ENCODE measurements at places on chromosomes 7 and 10.

DNA sequence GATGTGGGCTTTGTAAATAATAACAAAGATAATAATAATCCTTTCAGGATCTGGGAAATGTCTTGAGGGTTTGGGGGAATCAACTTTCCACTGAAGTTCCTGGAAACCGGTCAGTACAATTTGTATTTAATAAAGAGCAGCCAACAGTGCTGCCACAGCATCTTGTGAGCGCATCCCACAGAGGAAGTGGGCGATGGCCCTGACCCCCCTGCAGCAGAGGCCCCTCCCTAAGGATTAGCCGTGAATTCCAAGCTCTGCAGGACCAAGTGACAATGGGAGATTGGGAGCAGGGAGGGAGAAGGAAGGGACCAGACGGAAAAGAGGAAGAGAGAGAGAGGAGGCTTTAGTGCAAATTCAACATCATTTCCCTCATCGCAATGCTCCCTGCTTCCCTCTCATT, 349.2 kb downstream of the RNLS start:
- no peak for DNase-seq

DNA sequence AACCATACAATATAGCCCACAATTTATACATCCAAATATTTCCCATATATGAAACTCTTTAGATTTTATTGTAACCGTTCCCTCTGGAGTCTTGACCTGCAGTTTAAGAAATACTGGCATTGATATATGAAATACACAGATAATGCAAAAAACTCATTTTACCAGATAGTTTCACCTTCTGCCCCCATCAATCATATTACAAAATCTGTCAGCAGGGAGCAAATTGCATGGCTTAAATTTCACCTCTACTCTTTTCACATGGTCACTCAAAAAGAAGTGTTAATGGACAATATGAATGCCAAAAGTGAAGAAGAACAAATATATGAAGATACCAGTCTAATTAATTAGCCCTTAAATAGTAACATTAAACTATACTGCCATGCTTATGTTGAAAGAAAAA, 57.0 kb upstream of the TMEM106B start:
- DNase-seq, result no peak

- DNase-seq, result no peak
Observed at GRCh38 chr10:20004087-20004523, 187.9 kb downstream of the PLXDC2 start.

- no peak for DNase-seq
Observed at GRCh38 chr7:143426479-143427142, 16.6 kb upstream of the TAS2R60 start.

GRCh38 chr7:15782656-15783055, 96.2 kb upstream of the MEOX2 start:
- DNase-seq, result no peak

DNA sequence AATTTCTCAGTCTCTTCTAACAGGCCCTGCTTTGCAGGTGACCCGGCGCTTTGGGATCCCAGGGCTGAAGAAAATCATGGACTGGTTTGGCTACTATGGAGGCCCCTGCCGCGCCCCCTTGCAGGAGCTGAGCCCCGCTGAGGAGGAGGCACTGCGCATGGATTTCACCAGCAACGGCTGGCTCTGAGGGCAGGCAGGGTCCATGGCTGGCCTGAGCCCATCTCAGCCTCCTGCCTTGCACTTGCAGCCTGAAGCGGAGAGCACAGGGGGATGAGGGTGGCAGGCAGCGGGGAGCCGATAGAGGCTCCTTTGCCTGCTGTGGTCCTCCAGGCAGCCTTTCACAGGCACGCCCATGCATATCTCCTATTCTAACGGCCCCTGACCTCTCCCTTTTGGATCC, 21.8 kb downstream of the MORN4 start:
- no peak for DNase-seq

- DNase-seq, result peak; percentile 83
Observed at GRCh38 chr7:231858-232246, 39.5 kb downstream of the FAM20C start.

DNA sequence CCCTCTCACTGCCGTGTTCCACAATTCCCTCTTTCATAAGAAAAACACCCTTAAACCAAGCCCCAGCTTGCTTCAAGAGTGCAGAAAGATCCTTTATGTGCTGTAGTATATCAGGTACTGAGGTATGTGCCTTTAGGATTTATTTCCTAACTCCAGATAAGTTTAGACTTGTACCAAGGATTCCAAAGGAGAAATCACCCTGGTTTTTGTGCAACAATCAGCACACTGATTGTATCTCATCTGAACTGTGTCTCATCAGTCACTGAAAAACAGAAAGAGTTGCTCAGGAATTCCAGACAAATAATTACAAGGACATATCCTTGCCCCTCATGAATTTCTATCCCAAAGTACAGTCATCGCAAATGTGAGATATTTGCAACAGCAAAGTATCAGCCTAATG, 77.2 kb upstream of the PTPRZ1 start:
- DNase-seq, result no peak

DNA sequence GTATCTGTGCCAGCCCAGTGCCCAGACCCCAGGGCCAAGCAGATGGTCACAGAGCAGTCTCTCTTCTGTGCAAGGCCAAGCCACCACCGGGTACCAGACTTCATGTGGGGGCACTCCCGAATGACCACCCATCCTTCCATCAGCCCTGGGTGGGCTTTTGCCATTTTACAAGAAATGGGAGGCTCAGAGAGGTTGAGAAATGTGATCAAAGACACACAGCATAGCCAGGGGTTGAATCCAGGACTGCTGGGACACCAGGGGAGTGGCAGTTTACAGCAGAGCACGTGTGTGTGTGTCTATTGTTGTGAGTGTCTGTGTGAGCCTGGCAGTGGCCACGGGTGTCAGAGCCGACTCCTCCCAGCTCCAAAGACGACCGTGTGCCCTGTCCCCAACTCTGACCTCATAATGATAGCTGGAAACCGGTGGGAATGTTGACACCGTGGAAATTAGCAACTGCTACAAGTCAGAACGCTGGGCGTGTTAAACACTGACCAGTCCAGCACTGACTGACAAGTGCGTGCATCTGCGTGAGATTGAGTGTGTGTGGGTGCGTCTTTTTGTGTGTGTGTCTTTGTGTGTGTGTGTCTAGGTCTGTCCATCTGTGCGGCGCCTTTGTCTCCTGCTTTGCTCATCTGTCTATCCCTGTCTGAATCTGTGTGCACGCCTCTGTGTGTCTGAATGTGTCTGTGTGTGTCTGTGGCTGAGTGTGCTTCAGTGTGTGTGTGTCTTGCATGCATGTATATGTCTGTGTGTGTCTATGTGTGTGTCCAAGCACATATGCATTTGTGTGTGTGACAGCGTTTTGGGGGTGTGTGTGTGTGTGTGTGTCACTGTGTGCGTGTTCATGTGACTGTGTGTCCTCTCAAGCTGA, 17.2 kb upstream of the SLC29A4 start:
- no peak for DNase-seq

GRCh38 chr7:95066737-95067530, 159.5 kb downstream of the PPP1R9A start:
- DNase-seq, result no peak

DNA sequence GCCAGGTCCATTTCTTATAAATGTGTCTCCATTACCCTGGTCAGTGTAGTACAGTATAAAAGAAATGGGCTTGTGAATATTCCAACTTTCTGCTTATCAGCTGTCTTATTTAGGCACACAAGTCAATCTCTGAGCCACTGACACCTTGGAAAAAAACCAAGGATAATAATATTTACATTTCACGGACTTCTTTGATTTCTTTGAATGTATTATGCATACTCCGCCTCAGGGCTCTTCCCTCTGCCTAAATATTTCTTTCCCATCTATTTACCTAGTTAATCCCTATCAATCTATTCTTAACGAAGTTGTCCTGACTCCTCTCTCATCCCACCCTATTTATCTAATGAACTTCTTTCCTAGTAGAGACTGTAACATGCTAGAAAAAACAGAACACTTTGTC, 253.8 kb downstream of the CRPPA start:
- no peak for DNase-seq

GRCh38 chr7:125971656-125972055, 1042.0 kb upstream of the POT1 start:
- DNase-seq, result no peak

GRCh38 chr10:102588875-102589274, 55.4 kb upstream of the TRIM8 start:
- no peak for DNase-seq

DNA sequence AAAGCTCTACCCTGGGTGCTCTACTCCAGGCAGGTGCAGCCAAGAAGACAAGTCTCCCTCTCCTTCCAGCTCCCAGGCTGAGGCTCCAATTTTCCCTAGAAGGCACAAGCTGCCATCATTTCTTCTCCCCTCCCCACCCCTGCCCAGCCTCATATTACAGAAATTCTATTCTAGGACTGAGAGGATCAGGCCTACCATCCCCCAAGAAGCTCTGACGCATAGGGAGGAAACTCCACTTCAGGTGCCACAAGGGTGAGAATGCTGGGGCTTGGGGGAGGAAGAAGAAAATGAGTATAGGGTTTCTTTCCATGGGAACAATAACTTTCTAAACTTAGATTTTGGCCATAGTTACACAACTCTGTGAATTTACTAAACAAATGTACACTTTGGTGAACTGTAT, 35.3 kb downstream of the FEZF1 start:
- no peak for DNase-seq

DNA sequence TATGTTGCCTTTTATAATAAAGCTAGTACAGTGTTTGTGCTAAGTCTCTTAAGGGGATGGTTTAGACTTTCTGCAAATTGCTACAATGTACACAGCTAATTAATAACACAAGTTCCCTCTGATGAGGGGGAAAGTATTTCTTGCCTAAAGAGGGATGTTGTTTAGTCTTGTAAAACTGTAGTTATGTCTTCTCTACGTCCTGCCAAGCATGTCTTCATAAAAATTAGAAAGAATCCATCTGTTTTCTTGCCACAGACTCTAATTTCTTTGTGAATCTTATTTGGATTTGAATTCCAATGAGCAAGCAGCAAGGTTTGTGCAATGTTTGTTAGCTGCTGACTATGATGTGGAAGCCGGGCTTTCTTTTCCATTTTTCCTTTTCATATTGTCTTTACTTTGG, 28.2 kb downstream of the ADARB2 start:
- DNase-seq, result no peak

DNA sequence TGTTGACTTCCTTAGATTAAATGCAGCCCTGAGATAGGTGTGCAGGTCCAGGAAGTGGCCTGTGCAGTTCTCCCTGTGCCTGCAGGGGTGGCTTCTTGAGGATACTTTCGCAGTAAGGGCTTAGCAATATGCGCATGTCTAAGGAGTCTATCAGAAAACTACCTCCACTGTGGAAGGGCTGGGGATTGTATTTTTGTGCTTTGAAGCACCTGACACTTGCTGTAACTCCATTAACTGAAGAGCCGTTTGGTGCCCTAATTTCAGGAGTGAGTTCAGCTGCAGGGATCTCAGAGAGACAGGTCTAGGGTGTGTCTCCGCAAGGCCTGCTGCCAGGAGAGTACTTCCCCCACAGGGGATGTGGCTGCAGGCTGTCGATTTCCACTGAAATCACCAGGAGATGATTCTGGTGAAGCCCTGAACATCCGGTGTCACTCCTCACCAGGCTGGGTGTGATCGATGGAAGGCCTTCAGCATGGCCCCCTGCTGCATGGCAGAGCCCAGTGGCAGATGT, 35.5 kb downstream of the IKZF1 start:
- DNase-seq, result no peak

DNA sequence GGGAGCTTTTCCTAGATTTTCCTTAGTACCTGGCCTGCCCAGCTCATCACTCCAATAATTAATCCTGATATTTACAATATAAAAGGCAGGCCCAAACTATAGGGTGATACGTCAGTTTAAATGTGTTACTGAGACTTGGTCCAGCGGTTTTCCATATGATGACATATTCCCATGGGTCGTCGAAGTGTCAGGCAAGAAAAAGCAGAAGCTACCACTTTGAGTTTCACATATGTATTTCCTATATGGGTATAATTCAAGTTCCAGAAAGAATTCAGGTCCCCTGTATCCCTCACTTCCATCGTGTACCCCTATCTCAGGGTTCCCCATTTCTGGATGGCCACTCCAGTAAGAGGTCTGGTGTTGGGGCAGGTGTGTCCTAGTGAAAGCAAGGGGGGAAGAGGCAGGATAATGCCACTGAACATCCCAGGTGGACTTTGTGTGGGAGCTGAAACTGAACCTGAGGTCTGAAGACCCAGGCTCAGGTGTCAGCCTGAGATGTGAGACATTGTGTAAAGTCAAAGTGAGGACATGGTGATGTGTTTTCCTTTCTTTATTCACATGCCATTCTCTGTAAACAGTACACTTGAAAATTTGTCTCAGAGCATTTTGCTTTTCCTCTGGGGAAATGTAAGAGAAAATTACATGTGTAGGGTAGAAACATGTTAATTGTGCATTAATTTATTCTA, 167.8 kb downstream of the PLXDC2 start:
- DNase-seq, result no peak

DNA sequence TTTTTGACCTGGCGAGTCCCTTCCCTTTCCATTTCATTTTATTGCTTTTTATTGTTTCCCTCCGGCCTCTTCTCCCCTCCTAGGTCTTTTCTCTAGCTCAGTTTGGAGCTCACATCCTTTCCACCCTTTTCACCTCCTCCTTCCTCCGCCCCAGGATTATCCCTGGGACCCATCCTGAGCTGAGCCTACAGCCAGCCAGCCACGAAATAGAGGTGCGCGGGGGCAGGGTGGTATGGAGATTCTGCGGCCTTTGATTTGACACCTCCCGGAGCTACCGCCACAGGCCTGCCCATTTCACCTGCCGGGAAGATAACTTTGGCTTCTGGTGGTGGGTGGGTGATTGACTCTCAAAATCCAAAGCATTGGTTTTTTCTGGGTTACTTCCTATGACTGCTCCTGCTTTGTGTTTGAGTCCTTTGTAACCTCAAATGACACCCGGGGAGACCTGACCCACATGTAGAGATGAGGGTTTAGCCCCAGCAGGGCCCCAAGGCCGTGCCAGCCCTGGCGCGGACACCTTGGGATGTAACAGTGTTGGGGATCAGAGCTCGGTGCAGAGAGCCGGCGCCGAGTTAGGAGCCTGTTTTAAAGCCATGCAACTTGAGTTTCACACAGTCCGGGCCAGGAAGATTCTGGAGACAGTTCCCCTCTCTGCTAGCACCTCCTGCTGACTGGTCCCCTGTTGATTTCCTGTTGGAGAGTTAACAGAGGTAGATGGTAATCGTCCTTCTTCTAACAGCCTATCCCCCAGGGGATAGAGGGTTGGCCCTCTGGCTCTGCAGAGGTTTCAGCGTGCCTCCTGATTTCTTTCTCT, 1.5 kb downstream of the DUSP5 start:
- peak; percentile 47 for DNase-seq

GRCh38 chr7:116873619-116874018, 11.2 kb downstream of the CAPZA2 start:
- no peak for DNase-seq

DNA sequence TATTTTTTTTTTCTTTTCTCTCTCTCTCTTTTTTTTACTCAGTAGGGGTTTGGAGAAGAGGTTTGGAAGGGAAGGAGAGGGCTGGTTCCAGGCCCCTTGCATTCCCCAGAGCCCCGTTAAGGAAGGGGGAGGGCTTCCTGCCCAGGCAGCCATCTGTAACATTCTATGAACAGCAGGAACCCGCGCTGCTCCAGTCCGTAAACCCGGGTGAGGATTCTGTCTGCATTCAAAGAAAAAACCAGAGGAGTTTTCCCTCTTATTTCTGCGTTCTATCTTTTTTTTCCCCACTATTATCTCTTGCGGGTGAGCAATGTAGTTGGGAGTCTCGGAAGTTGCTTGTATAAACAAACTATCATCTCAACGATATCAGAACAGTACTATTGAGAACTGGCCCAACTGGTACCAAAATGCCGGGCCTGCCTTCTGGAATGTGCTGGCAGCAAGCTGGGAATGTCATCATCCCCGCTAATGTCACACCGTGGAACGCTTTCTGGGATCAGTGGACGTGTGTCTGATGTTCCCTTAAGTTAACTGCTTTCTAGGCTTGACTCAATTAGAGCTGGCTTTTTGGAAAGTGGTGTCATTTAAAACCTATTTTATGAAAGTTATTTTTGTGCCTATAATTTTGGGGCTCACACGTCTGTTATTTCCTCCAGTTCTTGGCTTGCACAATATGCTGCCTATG, 153.1 kb upstream of the MEOX2 start:
- DNase-seq, result no peak
